Thoracic aorta endothelial cell (primary cell): ENCODE measurements at places on chromosomes 3 and 15. TPM values are rescaled to one million over a fixed set of nuclear protein-coding genes. Genes with fewer than 3 reads are reported as not detected.

GOLGA8M gene
- 0.27 TPM in 1 of 2 replicates, not detected in the other for total RNA-seq

NANOGP8 gene
- total RNA-seq, result 0.14 TPM in 1 of 2 replicates, not detected in the other

BUB1B gene
- 41.0 and 78.3 TPM in 2 replicates for total RNA-seq

TMEM43 gene
- 99.2 and 113 TPM in 2 replicates for total RNA-seq

CACNA2D2 gene
- total RNA-seq, result under 0.01 TPM in 2 replicates

LIPC gene
- 0.07 TPM in 1 of 2 replicates, not detected in the other for total RNA-seq

GAP43 gene
- total RNA-seq, result not detected in 2 replicates

CHRFAM7A gene
- 5.3 and 5.7 TPM in 2 replicates for total RNA-seq

CLDN11 gene
- total RNA-seq, result 7.5 and 191 TPM in 2 replicates

DUOX1 gene
- under 0.01 TPM in 1 of 2 replicates, not detected in the other for total RNA-seq

PPP1R14D gene
- not detected in 2 replicates for total RNA-seq

PRRT3 gene
- total RNA-seq, result 1.3 TPM in 2 replicates

CHRNA3 gene
- total RNA-seq, result not detected in 2 replicates

CMTM8 gene
- 2.3 and 5.6 TPM in 2 replicates for total RNA-seq

TUSC2 gene
- total RNA-seq, result 29.6 and 31.4 TPM in 2 replicates

SLC22A13 gene
- 0.22 and 0.27 TPM in 2 replicates for total RNA-seq

SLITRK3 gene
- not detected in 2 replicates for total RNA-seq

CHRD gene
- total RNA-seq, result 0.07 and 0.13 TPM in 2 replicates

GOLGA6B gene
- total RNA-seq, result not detected in 2 replicates

PCOLCE2 gene
- total RNA-seq, result 1.3 and 2.5 TPM in 2 replicates

CIDEC gene
- not detected in 2 replicates for total RNA-seq

HACL1 gene
- total RNA-seq, result 40.2 and 49.3 TPM in 2 replicates

COPG1 gene
- 203 and 275 TPM in 2 replicates for total RNA-seq

ISLR2 gene
- total RNA-seq, result not detected in 2 replicates

PLSCR5 gene
- not detected in 2 replicates for total RNA-seq

ALG3 gene
- 27.8 and 33.3 TPM in 2 replicates for total RNA-seq

WNT7A gene
- total RNA-seq, result not detected in 2 replicates

ISLR gene
- 0.07 and 0.93 TPM in 2 replicates for total RNA-seq

DLEC1 gene
- 0.14 TPM in 1 of 2 replicates, not detected in the other for total RNA-seq
